Ovary (tissue), 10 donors: ENCODE measurements at places on chromosomes 11 and 22. TPM values are rescaled to one million over a fixed set of nuclear protein-coding genes. Genes with fewer than 3 reads are reported as not detected.

- DNase-seq, result no peak
These were observed 122.1 kb downstream of the CSNK2A3 start for GRCh38 chr11:11230802-11231562.

GRCh38 chr11:85896876-85897275, 41.7 kb downstream of the CCDC83 start:
- DNase-seq, result no peak

DNA sequence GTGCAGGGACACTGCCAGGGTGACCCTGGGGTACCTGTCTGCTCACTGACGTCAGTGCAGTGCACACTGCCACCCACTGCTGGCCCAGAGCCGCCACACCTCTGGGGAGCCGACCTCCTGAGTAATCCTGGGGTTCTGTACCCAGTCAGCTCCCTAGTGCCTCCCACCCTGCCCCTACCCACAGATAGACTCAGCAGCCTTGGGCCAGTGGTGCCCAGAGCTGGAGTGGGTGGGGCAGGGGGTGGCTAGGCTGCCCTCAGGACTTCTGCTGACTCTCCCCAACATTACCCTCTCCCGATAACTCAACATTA, 5.8 kb downstream of the NRXN2 start:
- no peak for DNase-seq

GRCh38 chr22:42716649-42717127, 4.0 kb downstream of the A4GALT start:
- no peak for DNase-seq

RPS13 gene
- total RNA-seq, result 1,901 TPM

DNA sequence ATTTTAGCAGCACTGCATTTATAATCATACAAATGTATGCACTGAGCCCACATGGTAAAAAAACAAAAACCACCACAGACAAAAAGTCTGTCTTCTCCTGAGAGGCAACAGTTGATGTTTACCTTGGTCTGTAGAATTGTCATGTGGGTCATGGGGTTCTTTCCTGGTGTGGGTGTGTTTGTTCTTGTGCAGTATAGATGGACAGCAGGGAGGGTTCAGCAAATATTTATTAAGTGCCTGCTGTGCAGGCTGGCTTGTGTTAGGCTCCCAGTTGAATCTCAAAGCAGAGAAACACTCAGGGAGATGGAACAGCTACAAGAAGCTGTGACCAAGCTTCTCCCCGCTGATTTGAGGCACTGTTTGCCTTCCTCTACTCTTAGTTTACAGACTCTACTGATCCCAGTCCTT, 82.2 kb downstream of the PISD start:
- DNase-seq, result no peak

RAB38 gene
- 2.4 TPM for total RNA-seq

GRCh38 chr22:47116426-47117341, 354.2 kb downstream of the TBC1D22A start:
- DNase-seq, result peak; percentile 12

GRCh38 chr11:121661880-121662486, 209.2 kb upstream of the SORL1-AS1 start:
- no peak for DNase-seq

ART5 gene
- total RNA-seq, result 2.0 TPM

GRCh38 chr11:64990222-64990923, 6.4 kb downstream of the BATF2 start:
- no peak for DNase-seq

OR2AG1 gene
- not detected for total RNA-seq

SYCE3 gene
- total RNA-seq, result not detected

DNA sequence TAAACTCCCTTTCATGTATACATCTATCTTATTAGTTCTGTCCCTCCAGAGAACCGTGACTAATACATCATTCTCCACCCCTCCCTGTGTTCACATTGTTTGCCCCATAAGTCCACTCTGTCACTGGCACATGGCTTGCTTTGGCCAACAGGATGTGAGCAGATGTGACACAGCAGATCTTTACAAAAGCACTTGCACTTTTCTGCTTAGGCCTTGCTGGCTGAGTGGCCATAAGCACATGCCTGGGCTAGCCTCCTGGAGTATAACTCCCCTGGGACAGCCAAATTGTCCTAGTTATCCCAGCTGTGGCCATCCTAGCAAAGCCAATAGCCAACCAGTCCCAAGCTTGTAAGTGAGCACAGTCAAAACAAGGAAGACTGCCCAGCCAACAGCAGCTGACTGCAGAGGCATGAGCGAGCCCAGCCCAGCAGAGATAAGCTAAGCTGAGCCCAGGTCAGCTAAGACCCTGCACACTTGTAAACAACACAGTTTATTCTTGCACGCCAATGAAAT, 9.7 kb upstream of the RCN1 start:
- no peak for DNase-seq

GRCh38 chr11:43987384-43988039, 45.1 kb downstream of the C11orf96 start:
- peak; percentile 100 for DNase-seq

GRCh38 chr11:28666632-28667031, 558.4 kb downstream of the METTL15 start:
- DNase-seq, result no peak

DNA sequence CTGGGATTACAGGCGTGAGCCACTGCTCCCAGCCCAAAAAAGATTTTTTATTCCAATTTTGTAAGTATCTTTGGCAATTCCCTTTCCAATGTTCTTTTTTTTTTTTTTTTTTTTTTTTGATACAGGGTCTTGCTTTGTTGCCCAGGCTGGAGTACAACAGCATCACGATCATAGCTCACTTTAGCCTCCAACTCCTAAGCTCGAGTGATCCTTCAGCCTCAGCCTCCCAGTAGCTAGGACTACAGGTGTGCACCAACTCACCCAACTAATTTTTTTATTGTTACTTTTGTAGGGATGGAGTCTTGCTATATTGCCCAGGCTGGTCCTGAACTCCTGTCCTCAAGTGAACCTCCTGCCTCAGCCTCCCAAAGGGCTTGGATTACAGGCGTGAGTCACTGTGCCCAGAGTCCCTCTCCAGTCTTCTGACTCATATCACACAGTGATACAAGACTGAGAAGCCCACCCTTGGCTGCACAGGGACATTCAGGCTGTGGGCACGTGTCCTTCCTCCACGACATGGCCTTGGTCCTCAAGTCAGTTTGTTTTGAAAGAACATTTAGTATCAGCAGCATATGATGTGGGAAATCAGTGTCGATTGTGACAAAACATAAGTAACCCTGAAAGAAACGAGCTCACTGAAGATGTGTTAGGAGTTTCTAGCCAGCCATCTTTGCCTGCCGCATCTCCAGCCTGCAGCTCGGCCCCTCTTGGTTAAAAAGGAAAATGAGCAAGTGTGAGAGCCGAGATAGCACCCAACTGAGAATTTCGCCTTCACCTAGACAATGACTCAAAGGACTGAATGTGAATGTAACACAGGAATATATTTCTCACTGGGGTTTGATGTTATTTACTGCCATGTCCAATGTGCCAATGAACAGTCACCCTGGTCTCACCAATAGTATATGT, 175.5 kb downstream of the MN1 start:
- DNase-seq, result no peak

ZP1 gene
- not detected for total RNA-seq

DNA sequence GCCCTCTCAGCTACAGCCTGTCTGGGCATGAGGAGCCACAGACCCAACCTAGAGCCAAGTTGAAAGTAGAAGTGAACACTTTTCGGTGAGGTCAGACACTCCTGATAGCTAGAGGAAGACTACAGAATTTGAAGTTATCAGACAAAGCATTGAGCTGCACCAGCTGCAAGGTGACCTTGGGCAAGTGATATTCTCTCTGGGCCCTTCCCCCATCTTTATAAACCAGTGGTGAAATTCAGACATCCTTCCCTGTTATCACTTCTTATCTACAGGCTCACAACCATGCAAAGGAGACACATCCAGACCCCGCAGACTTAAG, 8.0 kb upstream of the PMM1 start:
- DNase-seq, result no peak

GRCh38 chr11:115257678-115258077, 246.5 kb downstream of the CADM1 start:
- DNase-seq, result no peak

DNA sequence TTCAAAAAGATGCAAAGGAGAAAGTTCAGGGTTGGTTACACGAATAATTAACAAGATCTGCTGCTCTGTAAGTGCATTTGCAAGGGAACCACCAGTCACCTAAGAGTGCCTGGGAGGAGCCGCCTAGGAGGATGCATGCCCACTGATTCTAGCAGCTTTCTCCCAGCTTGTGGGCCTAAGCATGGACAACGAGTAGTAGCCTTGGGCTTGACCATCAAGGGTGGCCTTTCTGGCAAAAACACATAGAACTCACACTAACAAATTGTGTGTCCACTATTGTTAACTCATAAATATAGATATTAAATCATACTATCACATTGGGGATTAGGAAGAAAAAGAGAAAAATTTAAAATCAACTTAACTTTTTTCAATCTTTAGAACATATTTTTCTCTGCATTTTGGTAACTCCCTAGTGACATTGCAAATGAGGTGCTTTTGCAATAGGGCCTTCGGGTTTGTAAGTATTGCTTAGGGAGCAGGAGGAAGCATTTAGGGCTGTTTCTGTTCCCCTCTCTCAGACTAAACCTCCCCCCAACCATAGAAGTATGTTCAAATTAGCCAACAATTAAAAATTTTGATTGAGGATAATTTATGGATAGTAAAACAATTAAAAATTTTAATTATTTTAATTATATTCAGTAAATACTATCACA, 57.3 kb upstream of the CEP295 start:
- DNase-seq, result no peak

SLC25A1 gene
- 83.3 TPM for total RNA-seq

FXYD6 gene
- total RNA-seq, result 119 TPM

DNA sequence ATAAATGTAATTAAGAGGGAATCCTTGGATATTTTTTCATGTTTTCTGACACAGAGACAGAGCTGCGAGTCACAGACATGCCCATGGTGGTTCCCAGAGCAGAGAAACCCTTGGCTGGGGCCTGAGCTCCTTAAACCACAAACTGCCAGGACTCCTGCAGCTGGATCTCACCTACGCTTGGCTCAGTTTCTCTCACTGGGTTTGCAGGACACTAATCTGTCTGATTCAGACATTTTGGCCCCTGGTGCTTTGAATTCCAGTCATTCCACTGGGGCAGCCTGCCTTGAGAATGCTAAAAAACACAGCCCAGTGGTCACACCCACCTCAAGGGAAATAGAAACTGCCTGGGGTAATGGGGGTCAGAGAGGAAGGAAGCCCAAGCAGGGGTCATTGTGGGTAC, 122.6 kb downstream of the CCDC81 start:
- no peak for DNase-seq
